ENCODE measurements at places on chromosomes 4 and X.

DNA sequence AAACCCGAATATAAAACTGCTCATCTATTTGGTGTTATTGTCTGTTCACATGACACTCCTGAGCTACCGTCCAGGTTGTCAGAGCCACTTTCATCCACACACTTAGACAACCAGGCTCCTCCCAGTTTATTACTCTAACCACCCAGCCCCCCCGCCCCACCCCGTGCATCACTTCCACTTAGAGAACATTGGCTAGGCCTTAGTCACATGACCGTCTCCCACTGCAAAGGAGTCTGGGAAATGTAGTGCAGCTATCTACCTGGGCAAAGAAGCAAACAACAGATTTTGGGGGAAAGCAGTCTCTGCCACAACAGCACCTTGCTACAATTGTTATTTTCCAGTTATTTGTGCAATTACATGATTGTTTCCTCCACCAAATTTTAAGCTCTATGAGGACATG lies 57.6 kb upstream of the RBPJ start:
- DNase-seq = no peak

DNA sequence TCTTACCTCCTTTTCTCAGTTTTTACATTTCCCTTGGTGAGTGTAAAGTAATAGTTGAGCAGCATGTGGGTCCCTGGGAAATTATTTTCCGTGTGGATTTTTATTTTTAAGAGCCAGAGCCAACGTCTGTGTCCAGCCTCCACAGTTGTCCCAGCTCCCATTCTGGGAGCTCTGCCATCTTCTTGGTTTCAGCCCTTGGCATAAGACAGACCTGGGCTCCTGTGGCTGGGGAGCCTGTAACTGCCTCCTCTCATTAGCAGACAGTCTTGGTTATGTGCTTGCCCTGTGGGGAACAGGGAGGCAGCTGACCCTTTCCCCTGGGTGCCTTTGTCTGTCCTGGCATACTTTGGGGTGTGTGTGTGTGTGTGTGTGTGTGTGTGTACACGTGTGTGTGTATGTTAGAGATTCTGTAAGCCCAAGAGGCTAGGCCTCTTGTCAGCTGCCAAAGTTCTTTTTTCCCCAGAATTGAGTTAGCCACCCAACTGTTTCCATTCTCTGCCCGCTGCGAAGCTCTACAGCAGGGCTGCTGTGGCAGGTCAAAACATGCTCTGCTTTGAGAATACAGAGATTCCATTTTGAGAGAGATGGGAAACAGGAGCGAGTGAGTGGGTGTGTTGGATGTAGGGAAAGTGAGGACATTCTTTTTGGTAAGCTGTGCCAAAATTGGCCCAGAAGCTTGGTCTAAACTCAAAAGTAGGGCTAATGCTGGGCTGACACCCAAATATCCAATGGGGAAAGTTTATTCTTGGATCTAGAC lies 140.7 kb downstream of the TMEM164 start:
- no peak for DNase-seq

GRCh38 chr4:67566335-67566734 lies 7.8 kb downstream of the STAP1 start:
- no peak for DNase-seq

DNA sequence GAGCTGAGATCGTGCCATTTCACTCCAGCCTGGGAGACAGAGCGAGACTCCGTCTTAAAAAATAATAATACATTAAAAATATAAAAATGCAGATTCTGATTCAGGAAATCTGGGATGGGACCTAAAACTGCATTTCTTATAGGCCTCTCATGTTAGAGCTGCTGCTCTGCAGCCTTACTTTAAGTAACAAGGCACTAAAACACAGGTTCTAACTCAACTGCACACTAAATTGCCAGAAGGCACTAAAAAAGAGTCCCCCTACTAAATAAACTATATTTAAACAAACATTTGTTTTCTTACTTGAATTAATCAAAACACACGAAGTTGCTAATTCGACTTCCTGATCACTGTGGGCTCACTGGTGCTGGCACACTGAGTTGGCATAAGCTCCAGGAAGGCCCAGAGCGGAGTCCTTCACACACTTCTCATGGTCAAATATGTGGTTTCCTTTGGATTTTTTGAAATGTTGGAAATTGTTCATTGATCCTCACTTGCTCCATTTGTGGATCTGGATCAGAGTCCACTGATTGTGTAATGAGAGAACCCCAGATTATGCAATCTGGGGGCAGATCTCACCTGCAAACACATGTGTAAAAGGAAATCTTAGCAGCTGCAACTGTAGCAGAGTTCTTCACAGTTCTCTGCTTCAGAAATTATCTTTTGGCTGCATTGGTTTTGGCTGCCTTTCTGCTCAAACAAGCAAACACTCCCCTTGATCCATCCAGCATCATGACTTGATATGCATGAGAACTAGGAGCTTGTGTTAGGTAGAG lies 59.3 kb downstream of the AFF1 start:
- no peak for DNase-seq

DNA sequence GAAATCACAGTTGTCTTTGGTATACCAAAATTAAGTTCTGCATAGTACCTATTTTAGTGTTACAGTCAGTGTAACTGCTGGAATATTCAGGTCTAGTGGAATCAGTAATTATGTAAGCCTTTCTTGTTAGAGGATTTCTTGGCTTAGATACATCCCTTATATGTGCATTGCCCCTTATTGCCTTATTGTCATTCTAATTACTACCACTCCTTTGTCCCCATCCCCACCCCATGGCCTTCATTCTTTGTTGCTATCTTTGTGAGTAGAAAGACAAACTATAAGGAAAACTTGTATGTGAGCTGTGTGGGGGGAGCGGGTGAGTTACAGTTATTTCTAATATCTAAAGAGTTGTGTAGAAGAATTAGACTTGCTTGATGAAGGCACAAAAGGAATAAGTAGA lies 36.9 kb upstream of the RPA4 start:
- no peak for DNase-seq

GRCh38 chrX:1165535-1166196 lies 46.8 kb downstream of the CRLF2 start:
- no peak for DNase-seq

DNA sequence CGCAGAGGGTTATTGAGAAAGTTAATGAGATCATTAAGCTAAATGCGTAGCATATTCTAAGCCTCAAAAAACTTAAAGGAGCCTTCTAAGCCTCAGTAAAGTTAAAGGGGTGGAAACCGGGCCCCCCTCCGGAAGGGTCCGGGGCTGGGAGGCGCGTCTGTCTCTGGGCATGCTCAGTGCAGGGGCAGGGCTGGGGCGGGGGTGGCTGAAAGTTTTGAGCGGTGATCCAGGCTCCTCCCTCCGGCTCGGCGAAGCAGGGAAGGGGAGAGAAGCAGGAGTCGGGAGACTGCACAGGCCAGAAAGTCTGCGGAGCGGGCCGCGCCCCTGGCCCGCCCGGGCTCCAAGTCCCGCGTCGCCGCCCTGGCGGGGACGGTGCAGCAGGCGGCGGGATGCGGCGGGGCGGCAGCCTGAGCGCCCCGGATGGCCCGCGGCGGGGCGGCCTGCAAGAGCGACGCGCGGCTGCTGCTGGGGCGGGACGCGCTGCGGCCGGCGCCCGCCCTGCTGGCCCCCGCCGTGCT lies at the start of gene EVC:
Gene EVC, plus strand, starts transcription at position 241 of the 518 bp plus-strand sequence. Its CDS starts 180 bp downstream, at position 421.
- no peak for DNase-seq

DNA sequence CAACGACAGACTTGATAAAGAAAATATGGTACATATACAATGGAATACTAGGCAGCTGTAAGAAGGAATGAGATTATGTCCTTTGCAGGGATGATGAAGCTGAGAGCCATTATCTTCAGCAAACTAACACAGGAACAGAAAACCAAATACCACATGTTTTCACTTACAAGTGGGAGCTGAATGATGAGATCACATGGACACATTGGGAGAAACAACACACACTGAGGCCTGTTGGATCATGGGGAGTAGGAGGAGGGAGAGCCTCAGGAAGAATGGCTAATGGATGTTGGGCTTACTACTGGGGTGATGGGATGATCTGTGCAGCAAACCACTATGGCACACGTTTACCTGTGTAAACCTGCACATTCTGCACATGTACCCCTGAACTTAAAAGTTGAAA lies 209.7 kb downstream of the SPRY1 start:
- DNase-seq = no peak

- DNase-seq = no peak
Measured at GRCh38 chrX:131063613-131064012, 5.5 kb downstream of the ARHGAP36 start.

DNA sequence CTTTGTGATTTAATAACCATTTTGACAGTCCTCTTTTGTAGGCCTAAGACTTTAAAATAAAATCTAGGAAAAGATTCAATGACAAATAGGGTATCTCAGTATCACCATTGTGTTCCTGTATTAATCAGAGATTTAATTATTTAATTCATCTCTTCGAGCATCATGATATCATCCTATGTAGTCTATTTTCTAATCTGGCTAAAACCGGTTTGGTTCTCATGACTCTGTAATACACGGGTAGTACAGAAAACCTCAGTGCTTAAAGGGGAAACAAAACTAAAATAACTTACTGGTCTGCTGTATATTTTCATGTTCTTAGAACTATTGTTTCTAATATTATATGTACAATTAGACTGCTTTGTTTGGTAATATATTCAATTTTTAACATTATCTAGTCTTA lies 23.7 kb upstream of the FBXW7 start:
- DNase-seq = no peak

DNA sequence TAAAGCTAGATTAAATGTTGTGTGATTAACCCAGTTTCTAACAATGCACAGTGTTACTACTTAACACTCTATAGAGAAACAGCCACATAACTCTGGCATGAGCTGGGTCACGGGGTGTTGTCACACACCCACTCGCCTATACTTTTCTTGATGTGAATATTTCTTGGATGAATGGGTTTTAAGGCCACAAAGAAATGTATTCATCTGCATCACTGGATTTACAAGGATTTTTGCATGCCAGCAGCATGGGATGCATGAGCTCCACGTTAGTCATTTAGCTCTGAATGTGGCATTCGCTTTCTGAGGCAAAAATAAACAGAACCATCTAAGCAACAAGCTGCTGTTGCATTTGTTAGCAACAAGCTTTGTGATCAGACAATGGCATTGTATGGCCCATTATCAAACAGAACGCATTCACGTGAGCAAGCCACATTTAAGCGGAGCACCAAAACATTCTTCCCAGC lies 89.7 kb downstream of the LRP2BP start:
- no peak for DNase-seq

DNA sequence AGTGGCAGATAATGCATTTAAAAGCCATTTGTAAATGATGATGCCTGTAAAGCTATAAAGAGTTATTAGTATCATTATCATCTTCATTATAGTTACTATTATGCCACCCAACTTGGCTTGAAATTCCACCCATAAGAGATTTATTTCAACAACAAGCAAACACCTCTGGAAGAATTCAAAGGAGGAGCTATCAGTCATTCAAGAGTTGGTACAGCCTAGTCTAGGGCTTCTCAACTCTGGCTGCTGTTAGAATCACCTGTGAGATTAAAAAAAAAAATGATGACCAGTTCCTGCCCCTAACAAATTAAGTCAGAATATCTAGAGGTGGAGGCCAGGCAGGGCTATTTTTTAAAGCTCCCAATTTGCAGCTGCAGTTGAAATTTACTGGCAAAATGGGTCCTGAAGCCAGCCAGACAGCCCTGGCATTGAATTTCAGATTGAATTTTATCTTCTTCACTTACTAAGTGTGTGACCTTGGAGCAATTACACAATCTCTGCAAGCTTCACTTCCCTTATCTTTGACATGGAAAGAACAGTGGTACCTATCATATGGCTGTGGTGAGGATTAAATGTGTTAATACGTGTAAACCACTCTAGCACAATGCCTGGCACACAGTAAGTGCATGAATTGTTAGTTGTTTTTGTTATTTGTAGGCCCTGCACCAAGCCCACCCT lies 52.9 kb upstream of the EDA start:
- no peak for DNase-seq

GRCh38 chr4:1001561-1002130 lies 8.4 kb upstream of the SLC26A1 start:
- DNase-seq = no peak

DNA sequence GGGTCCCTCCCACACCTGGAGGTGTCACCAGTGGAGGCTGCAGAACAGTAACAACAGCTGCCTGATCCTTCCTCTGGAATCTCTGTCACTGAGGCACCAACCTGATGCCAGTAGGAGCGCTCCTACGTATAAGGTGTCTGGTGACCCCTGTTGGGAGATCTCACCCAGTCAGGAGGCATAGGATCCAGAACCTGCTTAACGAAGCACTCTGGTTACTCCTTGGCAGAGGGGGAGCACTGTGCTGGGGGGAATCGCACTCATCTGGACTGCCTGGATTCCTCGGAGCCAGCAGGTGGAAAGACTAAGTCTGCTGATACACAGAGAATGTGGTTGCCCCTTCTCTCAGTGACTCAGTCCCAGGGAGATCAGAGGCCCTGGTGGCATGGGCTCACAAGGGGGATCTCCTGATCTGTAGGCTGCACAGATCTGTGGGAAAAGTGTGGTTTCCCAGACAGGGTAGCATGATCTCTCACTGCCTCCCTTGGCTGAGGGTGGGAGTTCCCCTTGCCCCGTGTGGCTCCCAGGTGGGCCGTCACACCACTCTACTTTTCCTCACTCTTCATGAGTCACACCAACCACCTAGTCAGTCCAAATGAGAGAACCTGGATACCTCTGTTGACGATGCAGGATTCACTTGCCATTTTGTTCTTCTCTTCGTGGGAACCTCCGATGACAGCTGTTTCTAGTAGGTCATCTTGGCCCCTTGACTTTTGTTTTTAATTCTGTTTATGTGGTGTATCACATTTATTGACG lies 305.9 kb downstream of the IDS start:
- no peak for DNase-seq

- DNase-seq = no peak
Measured at GRCh38 chr4:79597266-79597665, 189.2 kb upstream of the GK2 start.

GRCh38 chr4:147813973-147814372 lies 82.1 kb downstream of the ARHGAP10 start:
- DNase-seq = no peak

GRCh38 chrX:146264763-146265375 lies 447.2 kb downstream of the SLITRK2 start:
- DNase-seq = no peak

DNA sequence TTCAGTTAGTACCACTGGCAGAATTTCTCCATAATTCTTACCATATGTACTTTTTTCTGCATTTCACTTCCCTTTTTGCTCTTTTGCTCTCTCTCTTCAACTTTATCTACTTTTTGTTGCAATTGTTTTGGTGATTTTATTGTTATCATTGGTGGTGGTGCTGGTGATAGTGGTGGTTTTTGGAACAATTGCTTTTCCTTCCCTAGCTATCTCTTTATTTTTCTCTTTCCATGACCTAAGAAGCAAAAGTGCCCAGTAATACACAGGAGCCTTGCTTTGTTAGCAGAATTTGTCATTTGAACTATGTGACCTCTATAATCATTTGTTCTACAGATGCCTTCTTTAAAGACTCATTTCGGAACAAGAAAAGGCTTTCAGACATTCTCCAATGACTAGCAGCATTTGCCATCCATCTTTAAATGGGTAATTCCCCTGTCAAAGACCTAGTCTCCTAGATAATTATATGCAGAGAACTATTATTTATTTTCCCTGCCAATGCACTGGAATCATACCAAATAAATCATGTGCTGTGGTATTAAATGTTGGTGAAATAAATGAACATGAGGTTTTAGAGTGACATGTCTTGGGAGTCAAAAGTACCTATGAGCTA lies 154.5 kb downstream of the GASK1B start:
- DNase-seq = no peak

GRCh38 chr4:4260185-4260751 lies 12.2 kb upstream of the TMEM128 start:
- no peak for DNase-seq

- DNase-seq = no peak
Measured at GRCh38 chr4:86472377-86473019, 112.6 kb upstream of the MAPK10 start.

- DNase-seq = no peak
Measured at GRCh38 chr4:152357206-152357605, 178.7 kb downstream of the FBXW7 start.

All from stimulated activated CD8-positive, alpha-beta memory T cell treated with anti-CD3 and anti-CD28 coated beads, Interleukin-2, amount 100 ng/mL, for 1 hour (primary cell).